Fibroblast of skin of left biceps (primary cell): ENCODE measurements at places on chromosomes 5 and 9.

DNA sequence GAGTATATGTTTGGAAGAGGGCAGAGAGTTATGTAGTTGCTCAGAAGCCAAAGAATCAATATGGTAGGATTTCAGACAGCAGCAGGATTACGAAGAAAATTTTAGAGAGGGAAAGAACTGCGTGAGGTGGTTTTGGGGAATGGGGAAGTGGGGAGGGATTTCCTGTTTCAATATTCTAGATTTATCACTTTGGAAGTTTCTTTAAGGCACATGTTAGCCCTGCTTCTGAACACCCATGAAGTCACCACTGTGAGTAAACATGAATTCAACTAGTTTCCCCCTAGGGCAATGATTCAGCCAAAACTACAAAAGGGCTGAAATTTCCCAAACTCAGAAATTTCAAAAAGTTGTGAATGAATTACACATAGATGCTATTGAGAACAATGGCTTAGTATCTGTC is 132.2 kb downstream of the EBF1 start:
- DNase-seq: no peak

DNA sequence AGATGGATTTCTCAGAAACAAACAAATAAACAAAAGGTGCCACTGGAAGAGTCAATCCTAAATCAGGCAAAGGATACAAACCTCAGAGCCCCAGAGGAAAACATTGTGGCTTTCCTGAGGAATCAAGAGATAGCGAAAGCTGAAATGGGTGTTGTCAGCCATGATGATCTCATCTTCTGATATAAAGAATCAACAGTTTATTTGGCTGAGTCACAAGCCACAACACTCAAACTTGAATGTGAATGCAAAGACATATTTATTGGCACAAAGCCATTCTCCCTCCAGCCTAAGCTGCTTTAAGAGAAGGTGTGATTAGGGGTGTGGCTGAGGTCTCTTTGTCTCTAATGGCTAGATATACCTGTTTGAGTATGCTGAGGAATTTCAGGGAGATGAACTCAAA is 73.3 kb upstream of the NREP start:
- peak; percentile 44 for DNase-seq

DNA sequence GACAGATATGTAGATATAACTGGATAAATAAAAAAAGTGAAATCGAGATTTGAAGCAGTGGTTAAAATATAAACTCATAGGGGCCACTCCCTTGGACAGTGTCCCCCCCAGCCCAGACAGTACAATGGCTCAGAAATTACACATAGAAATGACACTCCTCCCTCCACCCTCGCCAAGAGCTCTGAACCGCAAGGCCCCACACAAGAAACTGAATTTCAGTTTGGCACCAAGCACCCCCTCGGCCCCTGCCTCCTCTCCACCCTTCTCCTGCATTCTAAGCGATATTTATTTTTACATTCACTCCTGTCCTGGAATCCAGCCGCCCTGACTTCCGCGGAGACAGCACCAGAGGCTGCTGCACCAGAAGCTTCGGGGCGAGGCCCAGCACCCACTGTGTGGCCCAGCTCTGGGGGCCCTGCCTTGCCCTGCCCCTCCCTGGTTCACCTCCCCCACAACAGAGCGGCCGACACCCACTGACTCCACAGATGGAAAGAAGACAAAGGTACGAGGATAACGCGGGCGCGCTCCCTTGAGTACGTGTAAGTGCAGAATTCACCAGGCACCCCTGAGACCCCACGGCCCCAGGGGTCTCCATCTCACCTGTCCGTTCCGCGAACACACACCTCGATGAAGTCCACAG is 11.0 kb downstream of the STC2 start:
- no peak for DNase-seq

DNA sequence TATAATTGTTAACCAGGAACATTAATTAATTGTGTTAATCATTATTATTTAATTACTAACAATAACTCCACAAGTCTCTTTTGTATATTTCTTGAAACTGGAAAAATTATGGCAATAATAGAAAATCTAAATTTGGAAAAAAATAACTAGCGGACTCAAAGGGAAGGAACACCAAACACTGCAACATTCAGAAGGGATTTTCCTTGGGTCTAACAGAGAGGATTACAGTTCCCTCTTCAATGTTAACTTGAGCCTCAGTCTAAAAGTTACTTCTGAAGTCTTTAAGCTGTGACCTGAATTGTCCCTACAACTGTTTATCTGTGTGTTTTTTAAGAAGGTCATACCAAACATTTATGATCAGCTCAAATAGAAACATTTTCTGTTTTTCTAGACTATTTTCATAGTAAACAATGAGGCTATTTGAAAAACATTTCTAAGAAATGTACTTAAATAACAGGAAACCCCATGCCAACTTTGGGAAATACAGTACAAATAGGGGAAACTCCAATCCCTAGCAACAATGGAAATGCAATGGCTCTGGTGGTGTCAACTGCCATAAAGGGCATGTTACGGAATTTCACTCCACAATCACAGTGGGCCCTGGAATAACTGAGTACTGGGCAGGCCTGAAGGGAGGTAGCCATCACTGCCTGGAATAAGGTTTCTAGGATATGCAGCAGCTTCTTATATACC is 61.2 kb downstream of the MCTP1 start:
- no peak for DNase-seq

DNA sequence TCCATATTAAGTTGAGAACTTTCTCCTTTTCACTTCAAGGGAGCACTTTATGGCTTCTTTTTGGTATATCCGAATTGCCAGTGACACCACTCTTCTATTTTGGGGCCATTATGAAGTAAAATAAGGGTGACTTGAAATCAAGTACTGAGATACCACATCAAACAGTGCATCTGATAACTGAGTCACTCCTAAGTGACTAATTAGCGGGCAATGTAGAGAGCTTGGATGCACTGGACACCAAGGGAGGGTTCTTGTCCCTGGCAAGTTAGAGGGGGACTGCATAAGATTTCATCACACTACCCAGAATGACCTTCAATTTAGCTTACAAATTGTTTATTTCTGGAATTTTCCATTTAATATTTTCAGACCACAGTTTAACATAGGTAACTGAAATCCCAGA is 813.9 kb upstream of the CDH10 start:
- DNase-seq: no peak

- DNase-seq: no peak
These were observed 401.3 kb upstream of the DAB2 start for GRCh38 chr5:39826051-39826450.

- peak; percentile 40 for DNase-seq
These were observed 105.1 kb downstream of the INSYN2B start for GRCh38 chr5:169875091-169875728.

DNA sequence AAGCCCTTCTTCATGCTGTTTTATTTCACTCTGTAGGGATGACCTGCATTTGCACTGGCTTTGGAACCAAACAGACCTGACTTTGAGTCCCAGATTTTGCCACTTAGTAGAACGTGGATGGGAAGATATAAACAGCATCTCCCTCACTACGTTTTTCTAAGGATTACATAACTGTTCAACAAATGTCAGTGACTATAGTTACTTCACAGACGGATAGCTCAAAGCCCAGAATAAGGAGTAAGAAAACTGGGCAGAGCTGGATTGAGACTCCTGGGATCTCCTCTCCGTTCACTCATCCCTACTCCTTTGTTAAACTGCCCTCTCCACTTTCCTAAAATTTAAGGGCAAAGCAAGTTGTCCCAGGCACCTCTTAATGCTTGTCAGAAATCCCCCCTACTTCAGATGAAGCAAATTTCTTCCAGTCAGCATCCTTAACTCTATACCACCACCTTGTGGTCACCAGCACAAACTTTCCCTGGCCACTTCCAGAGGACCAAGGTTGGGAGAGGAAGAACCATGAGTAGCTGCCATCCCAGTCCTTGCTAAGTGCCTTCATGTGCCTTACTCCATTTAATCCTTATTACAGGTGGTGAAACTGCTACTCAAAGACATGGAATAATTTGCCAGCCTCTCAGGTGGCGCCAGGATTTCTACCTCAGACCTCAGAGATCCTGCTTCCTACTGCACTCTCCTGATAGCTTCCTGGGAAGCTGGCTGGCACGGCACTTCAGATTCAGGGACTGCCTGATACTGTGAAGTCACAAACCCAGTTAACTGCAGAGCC is 38.4 kb downstream of the EGR1 start:
- no peak for DNase-seq

DNA sequence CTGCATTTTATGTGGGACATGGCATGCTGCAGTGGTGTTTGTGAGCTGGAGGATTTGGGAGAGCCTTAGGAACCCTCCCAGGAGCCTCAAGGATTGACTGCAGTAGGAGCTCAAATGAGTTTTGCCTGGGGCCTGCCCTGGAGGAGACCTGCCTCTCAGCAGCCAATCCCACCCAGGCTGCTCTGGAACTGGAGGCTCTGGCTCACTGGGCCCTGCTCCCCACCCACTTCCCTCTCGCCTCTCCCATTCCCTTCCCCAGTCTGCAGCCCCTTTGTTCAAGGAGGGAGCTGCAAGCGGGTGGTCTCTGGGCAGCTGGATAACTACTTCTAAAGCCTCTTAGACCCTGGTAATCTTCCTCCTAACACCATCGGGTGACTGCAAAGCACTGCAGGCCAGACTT is 24.2 kb downstream of the KCNIP1 start:
- no peak for DNase-seq

DNA sequence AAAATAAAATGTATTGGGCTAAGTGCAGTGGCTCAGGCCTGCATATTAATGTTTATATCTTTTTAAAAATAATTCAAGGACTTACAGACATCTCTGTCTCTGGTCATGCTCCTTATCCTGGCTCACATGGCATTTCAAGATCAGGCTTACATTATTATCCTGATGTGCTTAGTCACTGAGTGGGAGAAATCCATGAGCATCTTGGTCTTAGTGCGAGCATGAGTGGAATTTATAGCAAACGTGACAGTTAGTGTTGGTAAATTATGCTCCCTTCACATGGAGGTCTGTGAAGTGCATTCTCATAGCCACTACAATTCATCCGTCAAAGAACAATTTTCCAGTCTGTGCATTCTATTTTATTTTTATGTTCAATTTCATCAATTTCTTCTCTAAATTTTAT is 237.8 kb upstream of the EDIL3 start:
- DNase-seq: no peak

DNA sequence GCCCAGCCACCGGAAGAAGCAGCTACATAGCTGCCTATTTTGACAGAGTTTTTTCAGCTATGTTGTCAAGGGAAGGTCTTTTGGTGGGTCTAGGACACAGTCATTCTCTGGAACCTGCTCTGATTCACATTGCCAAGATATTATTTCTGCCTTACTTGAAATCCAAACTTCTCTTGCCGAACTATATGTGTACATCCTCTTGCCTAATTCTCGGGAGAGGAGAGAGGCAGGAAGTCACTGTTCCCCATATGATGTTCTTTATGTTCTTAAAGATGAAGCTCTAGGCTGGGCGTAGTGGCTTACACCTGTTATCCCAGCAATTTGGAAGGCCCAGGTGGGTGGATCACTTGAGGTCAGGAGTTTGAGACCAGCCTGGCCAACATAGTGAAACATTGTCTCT is 8.6 kb downstream of the TMEM252 start:
- DNase-seq: no peak

DNA sequence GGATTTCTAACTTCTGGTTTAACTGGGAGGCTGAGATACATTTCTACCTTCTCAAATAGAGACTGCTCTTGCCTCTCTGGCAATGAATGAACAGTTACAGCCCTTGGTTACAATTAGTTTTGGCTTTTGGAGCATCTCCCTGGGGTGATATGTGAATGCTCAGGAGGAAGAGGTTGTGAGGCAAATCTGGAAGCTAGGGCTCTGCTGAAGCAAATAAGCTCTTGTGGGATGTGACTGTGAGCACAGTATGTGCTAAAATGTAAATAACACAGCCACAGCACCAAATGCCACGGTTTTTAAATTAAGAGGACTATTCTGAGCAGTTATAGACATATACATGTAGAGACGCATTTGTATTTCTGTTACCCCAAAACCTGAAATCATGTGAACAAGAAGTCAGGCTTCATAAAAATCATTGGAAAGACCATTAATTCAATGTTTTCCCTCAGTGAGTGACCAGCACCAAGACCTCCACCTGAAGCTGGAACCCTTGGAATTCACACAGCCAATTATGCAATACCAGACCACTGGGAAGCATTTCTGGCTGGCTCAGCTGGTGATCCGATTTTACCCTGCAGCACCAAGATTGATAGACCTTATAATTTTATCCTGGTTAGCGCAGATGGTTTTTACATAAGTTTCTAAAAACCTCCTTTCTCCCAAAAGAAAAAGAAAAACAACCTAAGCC is 3.0 kb upstream of the SLC44A1 start:
- no peak for DNase-seq

GRCh38 chr5:128596071-128596470 is 58.0 kb upstream of the FBN2 start:
- DNase-seq: no peak

- DNase-seq: no peak
These were observed 47.3 kb downstream of the LURAP1L start for GRCh38 chr9:12822111-12822510.

- DNase-seq: no peak
These were observed 1.3 kb downstream of the MINAR2 start for GRCh38 chr5:129748913-129749880.

GRCh38 chr5:173907686-173908371 is 19.7 kb downstream of the CPEB4 start:
- DNase-seq: no peak

- no peak for DNase-seq
These were observed 58.4 kb upstream of the IL17B start for GRCh38 chr5:149437391-149438040.

DNA sequence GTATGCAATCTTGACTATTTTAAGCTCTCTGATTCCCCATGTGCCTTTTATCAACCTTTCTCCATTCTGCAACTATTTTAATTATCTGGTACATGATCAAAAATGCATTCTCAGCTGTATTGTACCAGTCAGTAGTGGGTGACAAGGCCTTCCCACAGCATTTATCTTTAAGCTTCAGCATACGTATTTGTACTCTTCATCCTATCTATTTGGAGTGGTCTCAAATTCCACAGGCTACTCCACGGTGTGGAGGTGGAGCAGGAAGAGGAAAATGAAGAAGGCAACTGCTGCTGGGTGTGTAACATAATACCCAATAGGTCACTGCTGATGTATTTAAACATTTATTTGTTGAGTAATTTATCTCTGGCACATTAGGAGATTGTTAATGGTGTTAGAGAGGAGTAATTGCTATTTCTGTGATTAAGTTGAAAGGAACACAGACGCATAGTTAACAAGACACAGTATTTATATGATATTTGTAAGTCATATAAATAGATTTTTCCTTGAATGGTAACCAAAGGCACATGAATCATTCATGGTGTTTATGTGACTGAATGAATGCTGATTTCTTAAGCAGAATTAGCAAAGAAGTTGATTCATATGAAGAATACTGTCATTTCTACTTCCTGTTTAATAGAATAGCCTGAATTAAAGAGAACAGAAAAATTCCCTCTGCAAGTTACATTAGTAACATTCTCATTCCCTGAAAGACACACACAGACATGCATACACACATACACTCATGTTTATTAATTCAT is 153.8 kb upstream of the NR3C1 start:
- peak; percentile 65 for DNase-seq

GRCh38 chr5:154749491-154749890 is 5.7 kb upstream of the LARP1 start:
- DNase-seq: no peak

DNA sequence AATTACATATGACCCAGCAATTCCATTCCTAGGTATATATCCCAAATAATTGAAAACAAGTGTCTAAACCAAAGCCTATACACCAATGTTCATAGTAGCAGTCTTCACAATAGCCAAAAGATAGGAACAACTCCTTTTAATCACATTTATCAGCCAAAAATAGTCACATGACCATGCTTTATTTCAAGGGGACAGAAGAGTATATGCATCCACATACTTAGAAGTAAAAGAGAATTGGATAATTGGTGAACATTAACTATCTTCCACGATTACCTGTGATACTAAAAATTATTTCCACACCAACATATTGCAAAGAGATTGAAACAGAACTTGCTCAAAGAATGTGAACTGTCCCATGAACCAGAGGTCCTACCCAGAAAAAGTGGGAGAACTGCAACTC is 51.8 kb upstream of the FOXE1 start:
- DNase-seq: no peak
